ENCODE measurements at places on chromosomes 12 and 14. TPM values are rescaled to one million over a fixed set of nuclear protein-coding genes. Genes with fewer than 3 reads are reported as not detected.

The MYF5 gene
- total RNA-seq, result not detected

The MFAP5 gene
- total RNA-seq, result not detected

The TAS2R9 gene
- total RNA-seq, result not detected

The IL26 gene
- total RNA-seq, result not detected

The FGF6 gene
- total RNA-seq, result not detected

All from naive thymus-derived CD4-positive, alpha-beta T cell (primary cell).